ENCODE measurements at places on chromosomes 6 and 20.

DNA sequence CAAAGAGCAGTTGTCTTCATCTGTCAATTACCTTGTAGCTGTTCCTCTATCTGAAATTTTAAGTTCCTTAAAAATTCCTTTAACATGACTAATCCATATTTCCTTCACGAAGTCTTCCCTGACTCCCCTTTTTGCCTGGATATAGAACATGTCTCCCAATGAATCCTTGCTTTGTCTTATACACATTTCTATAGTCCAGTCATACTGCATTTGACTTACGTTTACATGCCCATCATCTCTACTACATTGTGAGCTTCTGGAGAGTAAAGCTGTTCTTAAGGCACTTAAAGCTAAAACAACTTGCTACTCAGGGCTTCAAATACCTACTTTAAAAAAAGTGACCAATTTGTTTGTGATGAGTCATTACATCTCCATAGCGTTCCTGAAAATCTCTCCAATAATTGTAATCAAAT is 4.9 kb downstream of the REV3L start:
- DNase-seq, result peak; percentile 57

DNA sequence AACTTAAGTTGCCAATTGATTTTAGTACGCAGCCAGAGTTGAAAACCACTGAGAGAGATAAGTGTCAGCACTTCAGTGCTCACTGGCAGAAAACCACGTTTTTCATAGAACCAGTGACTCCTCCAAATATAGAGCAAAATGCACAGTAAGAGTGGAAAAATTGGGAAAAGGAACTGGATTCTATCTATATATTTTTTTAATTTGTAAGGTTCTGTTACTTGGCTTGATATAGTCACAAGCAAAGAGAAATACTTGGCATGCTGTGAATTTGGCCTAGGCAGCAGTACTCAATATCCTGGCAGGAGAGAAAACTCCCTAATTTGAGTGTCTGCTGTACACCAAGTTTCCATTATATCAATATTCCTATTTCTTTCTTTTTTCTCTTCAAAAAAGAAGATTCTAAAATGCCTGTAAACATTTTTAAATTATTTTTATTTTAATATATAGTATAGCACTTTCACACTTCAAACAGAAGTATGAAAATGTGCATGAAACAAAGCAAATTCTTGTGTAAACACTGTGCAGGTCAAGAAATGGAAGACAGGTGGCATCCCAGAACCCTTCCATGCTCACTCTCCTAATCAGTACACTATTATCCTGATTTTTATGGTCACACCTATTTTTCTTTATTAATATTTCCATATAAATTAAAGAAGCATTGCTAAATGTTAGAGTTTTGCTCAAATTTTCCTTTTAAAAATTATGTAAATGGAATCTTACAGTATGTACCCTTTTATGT is 561.8 kb upstream of the RNF217 start:
- peak; percentile 1 for DNase-seq

- no peak for DNase-seq
Measured at GRCh38 chr6:110557199-110557598, 80.8 kb upstream of the SLC22A16 start.

GRCh38 chr6:82178077-82178758 is 69.3 kb downstream of the IBTK start:
- DNase-seq, result no peak

DNA sequence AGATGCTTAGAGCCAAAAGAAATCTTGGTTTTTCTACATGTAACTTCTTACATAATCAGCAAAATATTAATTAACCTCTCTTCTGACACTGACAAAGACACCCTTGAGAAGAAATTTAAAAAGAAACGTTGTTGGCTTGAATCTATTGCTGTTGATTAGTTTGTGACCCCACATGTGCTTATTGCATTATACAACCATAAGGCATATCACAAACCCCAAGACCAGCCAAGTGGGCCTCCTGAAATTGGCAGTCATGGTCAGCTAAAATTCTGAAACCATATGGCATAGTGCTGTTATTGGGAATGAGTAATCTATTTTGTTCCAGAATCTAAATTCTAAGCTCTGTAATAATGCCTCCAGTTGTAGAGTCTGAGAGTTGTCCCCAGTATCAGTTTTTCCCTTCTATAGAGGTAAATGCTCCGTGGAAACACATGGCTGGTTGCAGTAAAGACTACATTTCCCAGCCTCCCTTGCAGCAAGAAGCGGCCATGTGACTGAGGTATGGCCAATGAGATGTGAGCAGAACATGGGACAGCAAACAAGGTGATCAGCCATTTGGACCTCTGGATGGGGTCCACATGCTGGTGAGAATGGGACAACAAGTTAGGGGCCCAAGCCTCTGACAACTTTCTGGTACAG is 42.3 kb upstream of the PTPN1 start:
- DNase-seq, result no peak

- no peak for DNase-seq
Measured at GRCh38 chr6:26155061-26155930, 68.1 kb downstream of the HFE start.

GRCh38 chr20:59577809-59578435 is 26.4 kb upstream of the PHACTR3 start:
- DNase-seq, result no peak

- no peak for DNase-seq
Measured at GRCh38 chr6:41226752-41227151, 1.4 kb upstream of the TREML4 start.

GRCh38 chr6:89711801-89712200 is 73.3 kb upstream of the LYRM2 start:
- no peak for DNase-seq

DNA sequence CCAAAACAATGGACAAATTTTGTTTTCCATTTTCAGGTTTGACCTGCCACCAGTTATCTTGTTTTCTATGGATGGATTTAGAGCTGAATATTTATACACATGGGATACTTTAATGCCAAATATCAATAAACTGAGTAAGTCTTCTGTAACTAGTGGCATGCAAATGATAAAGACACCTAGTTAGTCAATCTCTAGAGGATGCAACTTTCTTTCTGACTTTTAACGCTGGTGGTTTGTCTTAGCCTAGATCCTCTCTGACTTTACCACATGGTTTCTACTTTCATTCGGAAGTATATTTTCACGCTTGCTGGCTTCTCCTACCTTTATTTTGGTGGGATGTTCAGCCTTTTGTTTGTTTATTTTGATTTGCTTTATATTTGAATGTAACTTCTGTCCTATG is 21.2 kb downstream of the ENPP3 start:
- no peak for DNase-seq

DNA sequence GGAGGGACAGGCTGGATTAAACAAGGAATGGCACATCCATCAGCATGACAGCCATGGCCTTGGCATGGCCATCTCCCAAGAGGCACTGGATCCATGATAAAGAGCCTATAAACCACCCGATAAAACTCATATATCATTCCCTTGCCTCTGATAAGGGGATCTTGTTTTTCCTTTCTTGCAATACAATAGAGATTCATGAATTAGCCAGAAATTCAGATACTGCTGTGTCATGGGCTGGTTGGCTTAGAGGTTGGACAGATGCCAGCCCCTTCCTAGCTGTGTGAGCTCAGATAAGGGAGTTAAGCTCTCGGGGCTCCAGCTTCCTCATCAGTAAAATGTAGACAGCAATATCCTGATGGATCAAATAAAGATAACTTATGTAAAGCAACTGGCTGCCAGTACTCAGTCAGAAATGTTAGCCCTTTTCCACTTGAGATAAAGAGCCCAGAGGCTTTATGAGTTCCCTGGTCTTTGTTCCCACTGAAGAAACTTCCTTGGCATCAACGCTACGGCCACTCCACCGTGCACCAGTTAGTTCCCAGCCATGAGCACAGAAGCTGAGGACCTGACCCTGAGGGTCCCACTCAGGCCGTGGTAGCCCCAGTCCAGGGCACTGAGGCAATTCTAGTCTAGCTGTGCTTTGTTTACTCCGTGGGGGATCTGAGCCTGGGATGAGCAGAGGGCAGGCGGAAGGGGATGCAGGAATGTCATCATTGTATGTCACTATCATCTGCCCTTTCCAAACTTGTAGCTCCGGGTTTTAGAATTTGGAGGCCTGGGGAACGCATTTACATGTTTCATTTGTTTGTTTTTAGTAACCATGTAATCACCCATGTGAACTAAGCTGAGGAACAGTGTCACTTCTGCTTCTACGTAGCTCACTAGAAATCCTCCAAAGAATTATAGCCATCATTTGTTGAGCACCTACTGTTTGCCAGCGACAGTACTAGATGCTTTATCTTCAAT is 67.2 kb upstream of the TBC1D7 start:
- no peak for DNase-seq

DNA sequence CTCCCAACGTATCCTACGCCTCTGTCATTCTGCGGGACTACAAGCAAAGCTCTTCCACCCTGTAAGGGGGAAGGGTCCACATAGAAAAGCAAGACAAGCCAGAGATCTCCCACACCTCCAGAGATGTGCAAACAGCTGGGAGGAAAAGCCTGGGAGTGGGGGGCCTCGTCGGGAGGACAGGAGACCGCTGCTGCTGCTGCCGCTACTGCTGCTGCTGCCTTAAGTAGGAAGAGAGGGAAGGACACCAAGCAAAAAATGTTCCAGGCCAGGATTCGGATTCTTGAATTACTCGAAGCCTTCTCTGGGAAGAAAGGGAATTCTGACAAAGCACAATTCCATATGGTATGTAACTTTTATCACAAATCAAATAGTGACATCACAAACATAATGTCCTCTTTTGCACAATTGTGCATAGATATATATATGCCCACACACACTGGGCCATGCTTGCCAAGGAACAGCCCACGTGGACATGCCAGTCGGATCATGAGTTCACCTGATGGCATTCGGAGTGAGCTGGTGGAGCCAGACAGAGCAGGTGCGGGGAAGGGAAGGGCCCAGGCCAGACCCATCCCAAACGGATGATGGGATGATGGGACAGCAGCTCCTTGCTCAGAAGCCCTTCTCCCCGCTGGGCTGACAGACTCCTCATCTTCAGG is 108.8 kb upstream of the RAB32 start:
- DNase-seq, result no peak

- no peak for DNase-seq
Measured at GRCh38 chr6:139080255-139080920, 51.8 kb downstream of the ABRACL start.

GRCh38 chr6:54519161-54519560 is 210.9 kb downstream of the TINAG start:
- DNase-seq, result no peak

GRCh38 chr6:42860481-42860880 is 18.9 kb upstream of the RPL7L1 start:
- no peak for DNase-seq

DNA sequence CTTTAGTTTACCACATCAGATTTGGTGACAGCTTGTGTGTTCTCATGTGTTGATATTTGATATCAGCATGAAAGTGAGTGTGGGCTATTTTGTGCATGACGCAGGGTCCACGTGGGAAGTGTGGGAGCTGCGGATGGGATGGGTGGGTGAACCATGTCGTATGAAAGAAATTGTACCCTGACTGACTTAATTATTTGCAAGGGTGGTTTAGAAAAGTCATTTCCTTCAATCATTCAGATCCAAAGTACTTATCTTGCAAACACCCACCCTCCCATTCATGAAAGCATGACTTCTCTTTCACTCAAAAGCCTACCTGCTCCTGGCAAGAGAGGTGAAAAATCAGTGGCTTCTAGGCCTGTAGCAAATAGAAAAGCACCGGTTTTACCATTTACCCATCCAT is 91.8 kb upstream of the BACH2 start:
- no peak for DNase-seq

DNA sequence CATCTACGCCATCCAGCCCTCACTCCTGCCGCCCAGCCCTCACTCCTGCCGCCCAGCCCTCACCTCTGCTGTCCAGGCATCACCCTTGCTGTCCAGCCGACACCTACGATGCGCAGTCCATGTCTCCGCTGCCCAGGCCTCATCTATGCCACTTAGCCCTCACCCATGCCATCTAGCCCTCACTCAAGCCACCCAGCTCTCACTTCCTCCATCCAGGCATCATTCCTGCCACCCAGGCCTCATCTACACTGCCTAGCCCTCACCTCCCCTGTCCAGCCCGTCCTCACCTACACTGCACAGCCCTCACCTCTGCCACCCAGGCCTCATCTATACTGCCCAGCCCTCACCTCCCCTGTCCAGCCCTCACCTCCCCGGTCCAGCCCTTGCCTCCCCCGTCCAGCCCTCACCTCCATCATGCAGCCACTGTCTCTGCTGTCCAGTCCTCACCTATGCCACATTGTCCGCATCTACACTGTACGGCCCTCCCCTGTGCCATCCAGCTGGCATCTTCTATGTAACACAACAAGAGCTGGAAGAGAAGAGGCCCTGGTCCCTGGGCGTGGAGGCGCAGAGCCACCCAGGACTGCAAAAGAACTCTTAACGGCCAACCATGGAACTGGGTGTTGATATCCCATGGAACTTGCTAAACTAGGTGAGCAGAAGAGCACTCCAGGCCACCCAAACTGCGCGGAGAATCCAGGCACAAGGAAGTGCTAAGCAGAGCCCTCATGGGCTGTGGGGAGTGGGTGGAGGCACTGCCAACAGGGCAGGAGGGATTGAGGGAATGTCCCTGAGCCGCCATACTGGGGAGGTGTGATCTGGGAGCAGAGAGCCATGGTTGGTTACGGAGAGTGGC is 31.0 kb downstream of the RNASET2 start:
- DNase-seq, result no peak

GRCh38 chr6:129662980-129663431 is 47.0 kb downstream of the ARHGAP18 start:
- no peak for DNase-seq

DNA sequence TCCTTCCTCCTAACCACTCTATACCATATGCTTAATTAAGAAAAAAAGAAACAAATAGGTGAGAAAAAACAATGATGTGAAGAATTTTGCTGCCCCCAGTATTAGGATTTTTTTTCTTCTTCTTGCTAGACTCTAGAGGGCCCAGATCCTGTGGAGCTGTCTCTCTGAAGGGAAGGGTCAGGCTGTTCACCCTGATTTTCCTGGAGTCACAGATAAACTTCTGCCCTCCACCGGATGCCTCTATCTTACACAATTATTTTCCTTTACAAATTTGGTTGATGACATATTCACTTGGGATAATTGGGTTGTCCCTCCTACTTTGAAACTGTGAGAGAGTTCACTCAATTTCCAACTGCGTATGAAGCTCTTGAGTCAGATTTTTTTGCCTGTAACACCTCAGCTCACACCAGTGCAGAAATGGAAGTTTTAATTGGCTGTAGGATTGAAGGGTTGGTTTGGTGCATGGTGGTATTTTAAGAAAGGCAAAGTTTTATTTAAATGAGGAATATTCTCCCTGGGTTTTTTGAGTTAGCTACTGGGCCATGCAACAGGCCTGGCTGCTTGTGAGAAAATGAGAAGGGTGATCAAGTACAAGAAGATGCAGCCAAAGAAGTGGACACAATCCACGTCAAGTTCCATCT is 73.7 kb upstream of the ESR1 start:
- DNase-seq, result no peak
